ENCODE measurements at places on chromosomes 16 and 17.

GRCh38 chr16:74667255-74667700 lies 601 bp upstream of the RFWD3 start:
- DNase-seq = no peak

- DNase-seq = no peak
Observed at GRCh38 chr16:8751481-8752311, 45.7 kb downstream of the TMEM186 start.

DNA sequence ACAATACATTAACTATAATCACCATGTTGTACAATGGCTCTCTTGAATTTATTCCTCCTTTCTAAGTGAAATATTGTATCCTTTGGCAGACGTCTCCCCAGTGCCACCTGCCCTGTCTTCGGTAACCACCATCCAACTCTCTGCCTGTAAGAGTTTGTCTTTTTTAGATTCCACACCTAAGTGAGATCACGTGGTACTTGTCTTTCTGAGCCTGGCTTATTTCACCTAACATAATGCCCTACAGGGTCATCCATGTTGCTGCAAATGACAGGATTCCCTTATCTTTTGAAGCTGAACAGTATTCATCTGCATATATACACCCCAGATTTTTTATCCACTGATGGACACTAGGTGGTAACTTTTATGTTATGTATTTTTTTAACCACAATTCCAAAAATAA lies 24.2 kb downstream of the ORC6 start:
- no peak for DNase-seq

- DNase-seq = no peak
Observed at GRCh38 chr17:34341916-34342315, 14.4 kb upstream of the CCL13 start.

DNA sequence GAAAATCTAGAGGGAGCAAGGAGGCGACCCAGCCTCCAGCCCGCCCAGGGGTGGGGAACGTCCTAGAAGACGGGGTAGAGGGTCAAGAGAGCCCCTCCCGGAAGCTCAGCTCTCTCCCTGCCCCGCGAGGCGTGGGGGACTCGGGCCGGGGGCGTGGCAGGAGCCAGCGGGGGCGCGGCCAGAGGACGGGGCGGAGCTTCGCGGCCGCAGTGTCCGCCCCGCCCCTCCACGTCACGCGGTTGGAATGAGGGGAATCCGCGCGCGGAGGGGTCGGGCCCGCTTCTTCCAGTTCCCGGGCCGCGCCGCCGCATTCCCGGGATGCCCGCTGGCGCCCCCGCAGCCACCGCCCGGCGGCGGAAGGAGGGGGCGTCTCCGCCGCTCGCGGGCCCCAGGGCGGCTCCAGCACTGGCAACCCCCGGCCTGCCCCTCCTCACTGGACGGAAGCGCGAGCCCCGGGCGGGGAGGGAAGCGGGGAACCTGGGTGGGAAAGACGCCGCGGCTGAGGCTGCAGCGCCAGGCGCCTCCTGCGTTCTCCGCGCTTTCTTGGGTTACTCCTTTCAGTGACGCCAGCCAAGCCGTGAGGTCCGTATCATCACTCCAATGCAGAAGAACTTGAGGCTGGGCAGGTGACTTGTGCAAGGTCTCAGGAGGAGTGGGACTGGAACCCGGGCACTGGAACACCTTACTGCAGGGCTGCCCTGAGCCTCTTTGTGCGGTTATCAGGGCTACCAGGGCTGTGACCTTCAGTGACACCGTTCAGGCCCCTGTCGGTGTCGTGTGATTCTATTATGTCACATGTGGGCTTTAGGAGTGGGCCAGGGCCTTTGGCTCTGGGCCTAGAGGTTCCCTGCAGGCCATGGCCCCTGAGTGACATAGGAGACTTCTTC lies 4.3 kb downstream of the MYO1C start:
- DNase-seq = peak; percentile 70

- no peak for DNase-seq
Observed at GRCh38 chr17:48556229-48556575, 11.3 kb upstream of the HOXB2 start.

DNA sequence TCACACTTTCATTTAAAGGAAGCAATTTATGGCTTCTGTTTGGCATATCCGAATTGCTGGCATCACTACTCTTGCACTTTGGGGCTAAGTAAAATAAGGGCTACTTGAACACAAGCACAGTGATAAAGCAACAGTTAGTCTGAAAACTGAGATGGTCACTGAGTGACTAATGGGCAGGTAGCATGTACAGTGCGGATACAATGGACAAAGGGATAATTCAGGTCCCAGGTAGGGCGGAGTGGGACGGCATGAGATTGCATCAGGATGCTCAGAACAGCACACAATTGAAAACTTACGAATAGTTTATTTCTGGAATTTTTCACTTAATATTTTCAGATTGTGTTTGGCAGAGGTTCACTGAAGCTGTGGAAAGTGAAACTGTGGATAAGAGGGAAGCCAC lies 9.2 kb upstream of the SMIM36 start:
- no peak for DNase-seq

DNA sequence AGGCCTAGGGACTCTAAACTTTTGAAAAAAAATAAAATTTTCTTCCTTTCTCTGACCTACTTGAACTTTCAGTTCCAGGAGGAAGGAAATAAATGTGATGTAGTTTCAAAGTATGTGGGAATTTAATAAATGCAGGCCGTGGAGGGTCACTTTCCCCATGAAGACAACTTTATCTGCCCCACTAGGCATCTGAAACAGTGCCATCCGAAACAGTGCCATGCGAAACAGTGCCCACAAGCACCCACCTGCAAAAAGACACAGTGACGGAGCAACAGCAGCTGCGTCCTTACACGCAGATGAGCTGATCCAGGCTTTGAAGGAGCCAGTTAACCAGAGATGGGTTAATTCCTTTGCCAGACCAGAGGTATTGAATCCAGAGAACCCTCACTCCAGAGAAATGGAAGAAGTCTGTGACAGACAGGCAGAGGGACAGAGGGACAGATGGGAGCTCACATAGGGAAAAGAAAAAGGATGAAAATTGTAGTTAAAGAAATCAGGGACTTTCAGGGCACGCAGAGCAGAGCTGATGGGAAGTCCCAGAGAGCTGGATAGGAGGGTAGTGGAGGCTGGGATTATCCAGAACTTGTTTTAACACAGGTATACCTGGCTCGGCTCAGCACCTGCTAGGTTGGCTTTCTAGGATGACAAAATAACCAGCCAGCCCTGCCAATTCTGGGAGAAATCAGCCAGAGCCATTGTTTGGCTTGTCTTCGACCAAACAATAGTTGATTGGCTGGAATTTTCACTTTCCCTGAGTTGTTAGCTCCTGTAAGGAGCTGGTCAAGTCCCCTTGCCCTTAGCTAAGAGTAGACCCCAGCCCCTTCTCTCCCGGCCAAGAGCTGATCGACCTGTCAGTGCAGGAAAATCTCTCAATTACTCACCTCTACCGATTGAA lies 17.1 kb upstream of the HOXB13 start:
- DNase-seq = no peak

DNA sequence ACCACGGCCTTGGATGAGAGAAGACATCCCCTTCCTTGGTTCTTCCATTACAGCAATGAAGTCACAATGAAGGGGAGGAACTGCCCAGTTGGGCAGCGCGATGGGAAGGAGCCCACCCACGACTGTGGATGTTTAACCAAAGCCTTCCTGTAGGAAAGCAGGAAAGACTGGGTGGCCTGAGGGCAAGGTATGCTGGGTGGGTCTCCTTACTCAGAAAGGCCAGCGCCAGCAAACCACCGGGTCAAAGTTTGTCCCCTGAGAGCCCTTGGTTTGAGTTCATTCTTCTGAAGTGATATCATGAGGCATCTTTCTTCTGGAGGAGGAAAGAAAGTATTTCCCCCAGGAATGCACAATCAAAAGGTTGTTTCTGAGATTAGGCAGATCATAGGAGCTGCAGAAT lies 105.2 kb downstream of the C16orf95 start:
- no peak for DNase-seq

DNA sequence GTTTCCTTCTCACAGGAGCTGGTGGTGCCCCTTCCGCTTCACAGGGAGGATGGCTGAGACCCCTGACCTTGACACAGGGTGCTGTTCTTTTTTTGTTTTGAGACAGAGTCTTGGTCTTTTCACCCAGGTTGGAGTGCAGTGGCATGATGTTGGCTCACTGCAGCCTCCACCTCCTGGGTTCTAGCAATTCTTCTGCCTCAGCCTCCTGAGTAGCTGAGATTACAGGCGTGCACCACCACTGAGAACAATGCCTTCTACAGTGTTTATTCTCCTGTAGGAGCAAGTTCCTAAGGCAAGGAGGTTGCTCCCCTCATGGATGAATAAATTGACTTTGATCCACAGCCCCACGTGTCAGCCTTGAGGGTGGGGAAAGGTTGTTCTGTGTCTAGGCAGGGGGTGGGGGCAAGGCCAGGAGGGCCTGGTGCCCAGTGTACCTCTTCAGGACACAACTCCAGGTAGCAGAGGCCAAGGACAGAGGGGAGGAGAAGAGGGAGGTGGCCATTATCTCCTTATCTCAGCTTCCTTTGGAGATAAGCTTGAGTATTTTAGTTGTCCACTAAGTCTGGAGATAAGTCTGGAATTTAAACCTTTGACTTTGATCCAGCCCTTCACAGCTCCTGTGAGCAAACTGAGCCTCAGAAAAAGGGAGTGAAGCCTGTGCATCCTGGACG lies 159.4 kb downstream of the SEC14L1 start:
- no peak for DNase-seq

GRCh38 chr16:82943371-82943770 lies 316.6 kb downstream of the CDH13 start:
- DNase-seq = no peak

GRCh38 chr16:56728980-56729734 lies 772 bp upstream of the NUP93 start:
- no peak for DNase-seq

- no peak for DNase-seq
Observed at GRCh38 chr16:35585411-35585810, 2126.0 kb downstream of the TP53TG3F start.

DNA sequence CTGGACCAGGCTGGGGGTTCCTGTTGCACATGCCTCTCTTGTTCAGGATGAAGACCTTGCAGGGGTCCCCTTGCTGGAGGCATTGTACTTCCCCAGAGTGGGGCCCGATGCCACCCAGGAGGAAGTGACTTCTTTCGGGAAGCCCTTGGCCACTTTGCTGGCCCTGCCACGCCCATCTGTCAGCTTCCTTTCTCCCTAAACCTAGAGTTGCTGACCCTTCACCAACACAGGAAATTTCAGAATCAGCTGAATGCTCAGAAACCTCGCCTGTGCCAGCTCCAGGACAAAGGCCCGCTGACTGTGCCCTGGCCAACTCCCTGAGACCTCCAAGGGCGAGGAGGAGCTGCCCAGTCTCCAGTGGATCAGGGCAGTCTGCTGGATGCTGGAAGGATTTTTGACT lies 26.7 kb downstream of the WNT9B start:
- DNase-seq = no peak

DNA sequence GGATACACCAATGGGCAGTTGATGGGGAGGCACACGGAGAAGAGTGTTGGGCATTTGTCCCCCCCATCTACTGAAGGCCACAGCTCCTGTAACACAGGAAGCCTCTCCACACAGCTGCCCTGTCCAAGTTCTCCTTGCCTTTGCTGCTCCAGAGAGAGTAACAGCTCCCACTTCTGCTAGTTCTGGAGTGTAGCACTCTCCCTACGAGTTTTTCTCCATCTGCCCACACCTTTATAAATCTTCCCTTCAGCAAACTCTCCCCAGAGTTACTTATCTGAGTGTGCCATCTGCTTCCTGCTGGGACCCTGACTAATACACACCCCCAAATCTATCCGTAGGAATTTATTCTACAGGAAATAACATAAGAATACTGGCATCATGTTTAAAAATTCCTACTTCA lies 42.6 kb upstream of the ERN1 start:
- no peak for DNase-seq

GRCh38 chr16:57045694-57046381 lies 46.5 kb upstream of the CPNE2 start:
- no peak for DNase-seq

- DNase-seq = no peak
Observed at GRCh38 chr16:49756775-49757558, 98.9 kb downstream of the ZNF423 start.

- DNase-seq = no peak
Observed at GRCh38 chr16:86219655-86220445, 290.5 kb upstream of the FOXF1 start.

Data from GM12891 (cell line).